ENCODE measurements at places on chromosomes 7 and 10.

GRCh38 chr7:74372511-74373111 lies 81.1 kb upstream of the GTF2IRD1 start:
- no peak for DNase-seq

GRCh38 chr7:78777829-78778228 lies 675.6 kb downstream of the MAGI2 start:
- DNase-seq: no peak

DNA sequence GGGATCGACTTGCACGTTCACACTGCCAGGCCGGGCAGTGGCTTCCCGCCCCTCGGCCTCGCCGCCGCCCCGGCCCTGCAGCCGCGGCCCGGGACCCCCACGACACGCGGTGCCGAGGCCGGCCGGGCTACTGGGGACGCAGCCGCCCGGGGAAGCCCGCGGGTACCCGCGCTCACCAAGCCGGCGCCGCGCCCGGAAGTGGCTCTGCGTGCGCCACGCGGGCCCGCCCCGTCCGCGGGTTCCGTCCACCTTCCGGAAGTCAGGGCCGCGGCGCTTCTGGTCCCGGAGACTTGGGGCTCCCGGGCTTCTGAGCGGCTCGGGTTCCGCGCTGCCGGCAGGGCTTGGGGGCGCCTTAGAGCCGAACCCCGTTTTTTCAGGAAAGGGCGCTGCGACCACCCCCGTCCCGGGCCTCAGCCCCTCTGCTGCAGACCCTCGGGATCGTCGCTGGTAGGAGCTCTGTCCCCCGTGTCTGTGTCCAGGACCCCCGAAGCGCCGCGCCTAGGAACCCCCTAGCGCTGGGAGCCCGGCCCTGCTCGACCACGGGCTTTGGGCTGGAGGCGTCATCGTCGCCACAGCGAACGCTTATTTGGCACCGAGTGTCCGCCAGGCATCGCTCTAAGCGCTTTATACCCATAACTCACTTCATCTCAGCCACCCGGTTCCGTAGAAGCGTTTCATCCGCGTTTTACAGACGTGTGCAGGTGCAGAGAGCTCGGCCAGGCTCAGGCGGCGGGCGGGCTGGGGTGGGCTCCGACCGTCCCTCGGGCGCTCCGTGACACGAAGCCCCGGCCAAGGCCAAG lies at the start of gene PSMG3:
Gene PSMG3 (minus strand): TSS at position 200 of the 800 bp plus-strand sequence. CDS start 693 bp downstream, outside the sequence.
- DNase-seq: peak; percentile 93

DNA sequence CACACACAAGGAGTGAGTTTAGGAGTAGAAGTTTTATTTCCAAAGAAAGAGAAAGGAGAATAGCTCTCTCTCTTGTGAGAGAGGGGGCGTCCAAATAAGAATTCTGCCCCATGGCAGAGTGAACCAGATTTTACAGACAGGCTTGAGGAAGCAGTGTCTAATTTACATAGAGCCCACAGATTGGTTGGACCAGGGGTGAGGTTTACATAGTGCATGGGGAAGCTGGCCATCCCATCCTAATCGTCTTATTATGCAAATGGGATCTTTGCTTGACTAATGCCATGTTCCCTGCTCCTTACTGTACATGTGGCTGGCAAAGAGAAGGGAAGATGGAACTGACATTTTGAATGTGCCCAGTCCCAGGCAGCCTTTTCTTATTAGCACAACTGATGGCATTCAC lies 60.0 kb upstream of the ACSM6 start:
- DNase-seq: no peak

DNA sequence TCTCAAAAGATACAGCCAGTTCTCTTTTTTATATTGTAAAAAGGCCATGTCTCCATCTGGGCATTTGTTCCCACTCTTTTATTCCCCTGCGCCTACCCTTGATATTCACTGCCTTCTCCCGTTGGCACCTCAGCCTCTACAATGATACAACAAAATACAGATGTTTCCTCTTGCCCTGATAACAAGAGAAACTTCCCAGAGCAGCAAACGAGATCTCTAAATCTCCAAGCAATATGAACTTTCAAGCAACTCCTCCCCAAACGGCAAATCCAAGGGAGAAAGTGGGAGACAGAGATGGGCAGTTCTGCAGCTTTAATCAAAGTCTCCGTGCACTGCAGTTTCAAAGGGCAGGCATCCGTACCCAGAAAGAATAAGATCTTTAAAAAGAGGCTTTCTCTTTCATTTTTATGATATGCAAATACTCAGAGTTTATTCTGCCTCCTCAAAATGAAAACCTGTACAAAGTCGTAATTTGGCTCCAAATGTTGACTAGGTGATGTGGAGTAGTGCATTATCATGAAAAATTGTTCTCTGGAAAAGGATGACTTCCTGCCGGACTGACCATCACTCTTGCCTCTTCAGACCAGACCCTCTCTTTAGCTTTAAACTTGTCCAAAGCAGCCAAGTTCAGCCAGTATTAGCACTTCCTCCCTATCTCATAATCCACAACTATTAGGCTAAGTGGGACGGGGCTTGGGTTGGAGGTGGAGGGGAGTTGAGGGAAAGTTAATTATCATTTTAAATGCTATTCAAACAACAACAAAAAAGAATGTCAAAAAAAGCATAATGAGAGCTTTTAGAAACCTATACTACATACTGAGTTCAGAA lies 682 bp downstream of the HGF start:
- DNase-seq: no peak

GRCh38 chr7:107123392-107123791 lies 45.4 kb upstream of the HBP1 start:
- DNase-seq: no peak
